ENCODE measurements at places on chromosomes 1 and 21. TPM values are rescaled to one million over a fixed set of nuclear protein-coding genes. Genes with fewer than 3 reads are reported as not detected.

CFH gene
- not detected for polyA plus RNA-seq

RIPK4 gene
- not detected for polyA plus RNA-seq

PDE9A gene
- polyA plus RNA-seq: 29.5 TPM

KRTAP13-2 gene
- not detected for polyA plus RNA-seq

IL12RB2 gene
- not detected for polyA plus RNA-seq

GPR37L1 gene
- not detected for polyA plus RNA-seq

FCRL3 gene
- not detected for polyA plus RNA-seq

ETV3L gene
- polyA plus RNA-seq: not detected

ARHGAP29 gene
- polyA plus RNA-seq: 1.7 TPM

YARS1 gene
- 40.1 TPM for polyA plus RNA-seq

C21orf58 gene
- 3.0 TPM for polyA plus RNA-seq

KANK4 gene
- 0.34 TPM for polyA plus RNA-seq

VAMP4 gene
- 28.0 TPM for polyA plus RNA-seq

SH2D2A gene
- not detected for polyA plus RNA-seq

NFASC gene
- polyA plus RNA-seq: 23.9 TPM

ADGRL4 gene
- polyA plus RNA-seq: 0.12 TPM

MEX3A gene
- polyA plus RNA-seq: 39.8 TPM

LIN9 gene
- 11.0 TPM for polyA plus RNA-seq

F5 gene
- 0.10 TPM for polyA plus RNA-seq

CCDC27 gene
- not detected for polyA plus RNA-seq

GUCA2A gene
- not detected for polyA plus RNA-seq

MTARC1 gene
- 4.2 TPM for polyA plus RNA-seq

PEX19 gene
- polyA plus RNA-seq: 51.6 TPM

AGT gene
- polyA plus RNA-seq: not detected

OR2T11 gene
- not detected for polyA plus RNA-seq

TYW3 gene
- polyA plus RNA-seq: 1.5 TPM

GNG12 gene
- 0.35 TPM for polyA plus RNA-seq

KIF14 gene
- 0.69 TPM for polyA plus RNA-seq

MANEAL gene
- 37.0 TPM for polyA plus RNA-seq

EVA1C gene
- 2.1 TPM for polyA plus RNA-seq

TRABD2B gene
- polyA plus RNA-seq: 0.02 TPM

CTH gene
- 10.0 TPM for polyA plus RNA-seq

MYOM3 gene
- polyA plus RNA-seq: not detected

MROH7 gene
- not detected for polyA plus RNA-seq

C4BPB gene
- polyA plus RNA-seq: not detected

SYT14 gene
- polyA plus RNA-seq: 20.1 TPM

ATAD3A gene
- 30.3 TPM for polyA plus RNA-seq

PROX1 gene
- polyA plus RNA-seq: 0.62 TPM

PTPN7 gene
- polyA plus RNA-seq: not detected

EXO1 gene
- polyA plus RNA-seq: 0.32 TPM

CD1D gene
- 0.28 TPM for polyA plus RNA-seq

JAM2 gene
- polyA plus RNA-seq: 1.1 TPM

TNFAIP8L2 gene
- polyA plus RNA-seq: not detected

CHAF1B gene
- polyA plus RNA-seq: 2.1 TPM

THEM4 gene
- polyA plus RNA-seq: 13.3 TPM

HAPLN2 gene
- polyA plus RNA-seq: 24.6 TPM

PROK1 gene
- 0.54 TPM for polyA plus RNA-seq

ATP1A4 gene
- polyA plus RNA-seq: not detected

FNDC10 gene
- 4.5 TPM for polyA plus RNA-seq

OR10Z1 gene
- not detected for polyA plus RNA-seq
